Activated CD4-positive, alpha-beta memory T cell treated with anti-CD3 and anti-CD28 coated beads for 36 hours (primary cell): ENCODE measurements at places on chromosomes 7 and 10. TPM values are rescaled to one million over a fixed set of nuclear protein-coding genes. Genes with fewer than 3 reads are reported as not detected.
A peak's percentile ranks its signal among the peaks of the same experiment; 100 is the strongest.

The CPN1 gene
- not detected for total RNA-seq

The HMX2 gene
- total RNA-seq, result 0.43 TPM

The TBC1D12 gene
- total RNA-seq, result 0.58 TPM

The ADCYAP1R1 gene
- total RNA-seq, result not detected

The SLC16A9 gene
- total RNA-seq, result 0.44 TPM

The BTBD16 gene
- not detected for total RNA-seq

The ANKRD16 gene
- total RNA-seq, result 6.4 TPM

The EPDR1 gene
- total RNA-seq, result 0.51 TPM

The STAG3 gene
- total RNA-seq, result 20.8 TPM

The PI4K2A gene
- 13.1 TPM for total RNA-seq

DNA sequence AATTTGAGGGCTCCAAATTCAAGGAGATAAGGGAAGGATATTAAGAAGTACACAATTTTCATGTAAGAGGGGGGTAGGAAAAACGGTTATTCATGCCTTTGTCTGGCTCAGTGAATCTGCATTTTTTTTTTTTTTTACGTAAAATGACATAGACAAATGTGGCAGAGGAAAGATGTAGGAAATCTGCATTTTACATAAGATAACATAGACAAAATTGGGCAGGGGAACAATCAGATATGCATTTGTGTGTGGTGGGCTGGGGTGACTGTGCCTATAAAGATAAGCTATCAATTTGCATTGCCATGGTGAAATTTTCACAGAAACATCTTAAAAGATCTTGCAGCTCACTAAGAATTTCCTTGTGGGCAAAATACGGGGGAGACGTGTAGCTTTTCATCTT, 92.7 kb upstream of the GPR141 start:
- no peaks in the 10 kb centered on the region for H3K36me3 ChIP-seq
- H3K4me3 ChIP-seq, result no peak overlapping the region
- peaks cover 21% of the 10 kb centered on the region for H3K27me3 ChIP-seq

- no peaks in the 10 kb centered on the region for H3K4me1 ChIP-seq
- no peaks in the 10 kb centered on the region for H3K36me3 ChIP-seq
- no peak overlapping the region for H3K27ac ChIP-seq
- no peak overlapping the region for H3K4me3 ChIP-seq
These were observed 241.5 kb downstream of the AUTS2 start for GRCh38 chr7:69839782-69840181.

DNA sequence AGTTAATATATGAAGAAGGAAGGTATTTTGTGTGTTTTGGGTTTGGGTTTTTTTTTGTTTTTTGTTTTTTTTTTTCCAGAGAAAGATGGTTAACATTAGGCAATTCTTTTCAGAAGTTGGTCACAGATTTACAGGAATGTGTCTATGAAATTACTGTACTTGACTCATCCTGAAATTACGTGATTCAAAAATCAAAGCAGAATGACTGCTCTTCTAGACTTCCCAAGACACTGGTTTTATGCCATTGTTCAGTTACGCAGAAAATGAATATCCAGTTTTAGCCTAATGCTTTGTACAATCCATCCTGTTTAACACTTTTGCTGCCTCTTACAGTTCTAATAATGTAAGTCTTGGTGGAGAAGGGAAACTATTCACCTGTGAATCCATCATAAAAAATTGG, 39.7 kb upstream of the CELF2 start:
- no peak overlapping the region for H3K27ac ChIP-seq
- no peak overlapping the region for H3K4me3 ChIP-seq
- no peaks in the 10 kb centered on the region for H3K36me3 ChIP-seq
- peaks cover 28% of the 10 kb centered on the region for H3K27me3 ChIP-seq
- no peak for DNase-seq

DNA sequence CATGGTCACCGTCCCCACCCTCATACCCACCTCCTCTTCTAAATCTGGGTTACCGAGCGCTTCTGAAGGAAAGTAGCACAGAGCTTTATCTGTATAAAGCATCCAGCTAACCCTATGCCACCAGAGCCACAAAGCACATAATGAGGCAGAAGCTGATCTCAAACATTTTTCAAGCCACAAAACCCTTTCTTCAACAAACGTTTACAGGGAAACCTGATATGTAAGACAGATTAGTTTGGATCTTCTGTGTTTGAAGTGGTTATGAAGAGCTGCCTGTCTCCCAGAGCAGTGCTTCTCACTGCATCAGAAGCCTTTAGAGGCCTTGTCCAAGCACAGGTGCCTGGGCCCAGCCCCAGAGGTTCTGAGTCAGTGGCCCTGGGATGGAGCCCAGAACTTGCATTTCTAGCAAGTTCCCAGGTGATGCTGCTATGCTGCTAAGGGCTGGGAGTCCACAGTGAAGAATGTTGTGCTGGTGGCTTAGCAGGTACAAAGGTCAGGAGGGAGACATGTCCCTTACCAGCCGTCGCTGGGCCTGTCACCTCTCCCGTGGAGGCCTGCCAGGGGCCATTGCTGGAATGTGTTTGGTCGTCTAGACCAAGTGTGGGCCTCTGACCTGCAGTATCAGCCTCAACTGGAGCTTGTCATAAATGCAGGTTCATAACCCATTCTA, 90.4 kb downstream of the TAF3 start:
- peaks cover 1% of the 10 kb centered on the region for H3K36me3 ChIP-seq
- no peak overlapping the region for H3K27ac ChIP-seq
- DNase-seq, result no peak
- no peak overlapping the region for H3K4me3 ChIP-seq

GRCh38 chr7:155230169-155230593, 67.5 kb upstream of the INSIG1 start:
- H3K27me3 ChIP-seq, result no peaks in the 10 kb centered on the region
- H3K36me3 ChIP-seq, result no peaks in the 10 kb centered on the region
- no peaks in the 10 kb centered on the region for H3K4me1 ChIP-seq
- DNase-seq, result no peak
- H3K4me3 ChIP-seq, result no peak overlapping the region
- H3K27ac ChIP-seq, result no peak overlapping the region

DNA sequence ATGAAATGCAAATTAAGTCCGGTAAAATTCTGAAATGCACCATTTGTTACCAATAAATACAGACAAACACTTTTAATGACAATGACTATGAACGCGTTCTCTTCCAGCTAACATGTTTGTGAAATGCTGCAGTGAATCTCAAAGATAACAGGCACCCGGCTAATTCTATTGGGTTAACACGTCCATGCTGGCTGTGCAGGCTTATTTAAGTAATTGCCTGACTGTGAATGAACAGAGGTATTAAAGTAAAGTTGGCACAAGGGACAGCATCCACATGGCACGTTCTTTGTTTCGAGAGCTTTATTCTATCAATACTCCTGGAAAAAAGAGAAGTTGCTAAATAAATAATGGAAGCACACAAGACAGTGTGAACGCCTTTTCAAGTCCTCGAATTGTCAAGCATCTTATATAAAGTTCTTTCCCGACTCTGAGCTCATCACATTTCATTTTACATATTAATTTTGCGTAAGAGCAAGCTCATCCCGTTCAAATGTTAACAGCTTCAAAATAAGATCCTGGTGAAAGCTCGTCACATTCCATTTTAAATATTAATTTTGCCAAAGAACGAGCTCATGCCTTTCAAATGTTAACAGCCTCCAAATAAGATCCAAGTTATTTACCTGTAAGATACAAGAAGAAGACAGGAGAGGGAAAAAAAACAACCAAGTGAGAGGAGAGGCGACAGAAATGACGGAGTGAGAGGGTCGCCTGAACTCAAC, 111.3 kb upstream of the RHEB start:
- H3K4me1 ChIP-seq, result peaks cover 21% of the 10 kb centered on the region
- peak overlapping the region; percentile 80 for H3K27ac ChIP-seq
- peaks cover 4% of the 10 kb centered on the region for H3K36me3 ChIP-seq
- no peaks in the 10 kb centered on the region for H3K27me3 ChIP-seq
- no peak for DNase-seq
- peak overlapping the region; percentile 78 for H3K4me3 ChIP-seq

GRCh38 chr10:110893559-110894179, 21.9 kb downstream of the PDCD4 start:
- no peak for DNase-seq
- H3K4me3 ChIP-seq, result no peak overlapping the region
- no peaks in the 10 kb centered on the region for H3K27me3 ChIP-seq
- peaks cover 35% of the 10 kb centered on the region for H3K36me3 ChIP-seq
- peaks cover 47% of the 10 kb centered on the region for H3K4me1 ChIP-seq
- H3K27ac ChIP-seq, result peak overlapping the region; percentile 4

- H3K27me3 ChIP-seq, result peaks cover 10% of the 10 kb centered on the region
- no peak overlapping the region for H3K27ac ChIP-seq
- H3K4me1 ChIP-seq, result no peaks in the 10 kb centered on the region
- no peak overlapping the region for H3K4me3 ChIP-seq
These were observed 14.8 kb downstream of the ITIH5 start for GRCh38 chr10:7651853-7652470.

GRCh38 chr7:129896568-129897382, 56.0 kb downstream of the UBE2H start:
- H3K4me1 ChIP-seq, result peaks cover 28% of the 10 kb centered on the region
- peaks cover 7% of the 10 kb centered on the region for H3K36me3 ChIP-seq
- no peak for DNase-seq
- no peak overlapping the region for H3K27ac ChIP-seq
- no peak overlapping the region for H3K4me3 ChIP-seq

DNA sequence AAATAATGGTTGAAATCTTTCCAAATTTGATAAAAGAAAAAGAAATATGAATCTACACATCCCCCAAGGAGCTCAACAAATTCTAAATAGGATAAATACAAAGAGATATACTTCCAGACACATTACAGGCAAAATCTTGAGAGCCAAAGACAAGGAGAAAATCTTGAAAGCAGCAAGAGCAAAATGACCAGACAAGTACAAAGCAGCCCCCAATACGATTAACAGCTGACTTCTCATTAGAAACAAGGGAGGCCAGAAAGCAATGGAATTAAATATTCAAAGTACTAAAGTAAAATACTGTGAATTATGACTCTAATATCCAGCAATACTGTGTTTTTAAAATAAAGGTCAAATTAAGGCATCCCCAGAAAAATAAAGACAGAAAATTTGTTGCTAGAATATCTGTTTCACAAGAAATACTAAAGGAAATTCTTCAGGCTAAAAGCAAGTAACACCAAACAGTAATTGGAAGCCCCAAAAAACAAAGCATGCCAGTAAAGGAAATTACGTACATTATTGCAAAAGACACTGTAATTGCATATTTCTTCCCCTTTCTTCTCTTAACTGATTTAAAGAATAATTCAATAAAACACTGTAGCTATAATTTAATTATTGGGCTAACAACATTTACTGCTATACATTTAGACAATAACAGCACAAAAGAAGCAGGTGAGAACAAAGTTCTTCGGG, 36.4 kb downstream of the ZNF438 start:
- H3K27ac ChIP-seq, result no peak overlapping the region
- H3K27me3 ChIP-seq, result no peaks in the 10 kb centered on the region
- DNase-seq, result no peak
- no peak overlapping the region for H3K4me3 ChIP-seq
- peaks cover 31% of the 10 kb centered on the region for H3K4me1 ChIP-seq

DNA sequence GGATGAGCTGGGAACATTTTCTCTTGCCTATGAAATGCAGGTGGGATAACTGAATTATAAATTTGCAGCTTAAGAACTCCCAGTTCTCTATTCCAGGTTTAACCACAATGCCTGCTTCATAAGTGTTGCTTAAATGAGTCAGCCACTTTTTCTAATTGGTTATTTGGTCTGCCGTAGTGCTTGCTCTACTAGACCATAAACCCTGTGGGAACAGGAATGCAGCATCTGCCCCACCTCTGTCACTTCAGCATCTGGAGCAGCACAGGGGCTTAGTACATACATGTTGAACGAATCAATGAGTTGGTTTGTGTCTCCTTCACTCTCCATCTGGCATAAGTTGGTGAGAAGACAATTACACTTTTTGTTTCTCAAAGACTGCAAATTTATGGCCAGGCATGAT, 95.2 kb upstream of the PTER start:
- no peaks in the 10 kb centered on the region for H3K36me3 ChIP-seq
- no peak for DNase-seq
- no peaks in the 10 kb centered on the region for H3K4me1 ChIP-seq
- peaks cover 6% of the 10 kb centered on the region for H3K27me3 ChIP-seq

- no peak overlapping the region for H3K27ac ChIP-seq
- H3K4me1 ChIP-seq, result no peaks in the 10 kb centered on the region
- H3K4me3 ChIP-seq, result no peak overlapping the region
- H3K36me3 ChIP-seq, result no peaks in the 10 kb centered on the region
These were observed 342.5 kb downstream of the RPS24 start for GRCh38 chr10:78375854-78376785.

GRCh38 chr7:4801839-4802231, 26.4 kb downstream of the AP5Z1 start:
- H3K4me3 ChIP-seq, result no peak overlapping the region
- no peaks in the 10 kb centered on the region for H3K4me1 ChIP-seq
- H3K27ac ChIP-seq, result no peak overlapping the region
- no peak for DNase-seq
- H3K36me3 ChIP-seq, result no peaks in the 10 kb centered on the region
- H3K27me3 ChIP-seq, result no peaks in the 10 kb centered on the region
